ENCODE measurements at places on chromosomes 6 and 20. TPM values are rescaled to one million over a fixed set of nuclear protein-coding genes. Genes with fewer than 3 reads are reported as not detected.
A peak's percentile ranks its signal among the peaks of the same experiment; 100 is the strongest.

GRCh38 chr6:170253226-170253909 lies 37.5 kb downstream of the DLL1 start:
- DNase-seq = no peak

- DNase-seq = no peak
Observed at GRCh38 chr6:157860505-157860991, 37.5 kb downstream of the SNX9 start.

DNA sequence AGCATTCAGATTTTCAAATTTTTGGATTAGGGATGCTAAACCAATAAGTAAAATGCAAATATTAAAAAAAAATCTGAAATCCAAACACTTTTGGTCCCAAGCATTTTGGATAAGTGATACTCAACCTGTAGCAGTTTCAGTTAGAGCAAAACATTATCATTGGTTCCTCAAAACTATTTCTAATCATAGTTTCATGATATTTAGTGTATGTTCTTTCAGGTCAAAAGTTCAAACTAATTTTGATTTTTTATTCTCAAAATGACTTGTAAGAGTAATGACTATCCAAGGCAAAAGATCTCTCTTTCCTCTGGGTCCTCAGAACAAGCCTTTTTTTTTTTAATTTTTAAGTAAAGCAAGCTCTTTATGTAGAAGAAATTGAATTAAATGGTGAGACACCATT lies 64.0 kb upstream of the TFB1M start:
- no peak for DNase-seq

Gene LY86
- total RNA-seq = 0.63 TPM

- no peak for DNase-seq
Observed at GRCh38 chr6:99110029-99110428, 162.3 kb upstream of the FBXL4 start.

GRCh38 chr20:8055096-8055495 lies 35.5 kb upstream of the TMX4 start:
- DNase-seq = no peak

DNA sequence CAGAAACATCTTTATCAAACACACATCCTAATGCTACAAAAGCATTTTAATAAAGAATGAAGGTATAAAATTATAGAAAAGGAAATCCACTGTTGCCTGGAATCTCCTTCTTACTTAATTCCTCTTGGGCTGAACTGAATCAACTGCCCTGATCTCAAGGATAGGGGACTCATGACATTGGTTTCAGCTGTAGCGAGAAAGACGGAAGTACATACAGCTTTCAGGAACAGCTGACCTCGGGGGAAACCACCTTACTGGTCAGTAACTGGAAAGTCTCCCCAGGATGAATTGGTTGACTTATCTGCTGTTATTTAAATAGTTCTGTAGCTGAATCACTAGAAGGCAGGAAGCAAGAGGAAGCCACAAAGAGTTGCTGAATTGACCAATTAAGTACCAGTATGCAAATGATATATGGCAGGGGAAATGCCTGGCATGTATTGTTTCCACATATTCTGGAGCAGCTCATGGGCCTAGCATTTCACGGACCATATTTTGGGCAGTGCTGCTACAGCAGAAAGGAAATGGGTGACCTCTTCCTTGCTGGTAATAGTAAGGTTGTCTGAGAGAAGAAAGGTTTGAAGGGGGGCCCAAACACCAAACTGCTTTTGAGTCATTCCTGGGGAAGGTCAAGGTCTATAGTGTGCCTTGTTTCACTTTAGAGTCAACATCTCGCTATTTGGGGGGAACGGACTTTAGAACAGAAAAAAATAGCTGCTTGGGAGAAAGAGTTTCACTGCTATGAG lies 43.7 kb upstream of the MAP7 start:
- no peak for DNase-seq

Gene CAPN11
- 0.18 TPM for total RNA-seq

DNA sequence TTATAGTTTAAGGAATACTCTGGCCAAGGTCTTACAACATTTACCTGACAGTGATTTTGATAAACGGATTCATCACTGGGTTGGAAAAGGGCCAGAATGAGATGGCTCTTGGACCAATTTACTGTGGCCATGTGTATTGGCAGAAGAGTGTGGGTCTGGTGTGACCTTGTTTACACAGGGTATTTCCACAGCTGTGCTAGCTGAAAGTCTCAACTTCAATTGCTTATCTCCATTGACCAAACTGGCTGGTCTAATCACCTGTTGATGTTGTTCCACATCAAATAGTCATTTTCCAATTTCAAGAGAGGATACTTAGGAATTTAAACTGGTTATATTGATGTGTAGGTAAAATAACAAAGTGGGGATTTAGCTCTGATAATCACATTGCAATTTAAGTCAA lies 501.6 kb upstream of the MAP3K7 start:
- no peak for DNase-seq

DNA sequence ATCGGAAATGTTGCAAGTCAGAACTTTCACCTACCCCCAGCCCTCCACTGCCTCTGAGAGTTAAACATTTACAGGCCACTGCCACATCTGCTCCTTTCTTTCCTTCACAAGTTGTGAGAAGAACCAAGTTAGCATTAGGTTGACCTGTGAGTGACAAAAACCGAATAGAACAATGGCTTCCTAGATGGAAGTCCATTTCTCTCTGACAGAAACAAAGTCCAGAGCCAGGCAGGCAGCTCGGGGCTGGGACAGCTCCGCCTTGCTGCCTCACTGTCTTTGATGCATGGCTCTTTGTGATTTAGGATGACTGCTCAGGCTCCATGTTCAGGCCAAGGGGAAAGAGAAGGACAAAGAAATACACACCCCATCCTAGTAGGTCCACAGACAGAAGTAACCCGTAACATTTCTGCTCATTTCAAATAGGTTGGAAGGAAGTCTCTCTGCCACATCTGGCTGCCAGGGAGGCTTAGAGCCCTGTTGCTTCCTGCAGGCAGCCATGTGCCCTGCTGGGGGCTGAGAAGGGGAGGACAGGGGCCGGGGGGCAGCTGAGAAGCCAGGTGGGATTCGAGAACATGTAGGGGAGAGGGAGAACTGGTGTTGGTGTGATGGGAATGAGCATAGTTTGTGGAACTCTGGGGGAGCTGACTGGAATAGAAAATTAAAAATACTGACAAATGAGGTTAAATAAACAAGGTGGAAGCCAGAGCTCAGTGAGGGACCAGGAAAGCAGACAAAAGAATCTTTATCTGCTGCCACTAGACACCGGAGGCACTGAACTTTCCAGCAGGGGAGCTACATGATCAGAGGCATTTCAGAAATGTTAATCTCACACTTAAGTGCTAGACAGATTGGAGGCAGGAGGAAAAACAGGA lies 19.5 kb upstream of the IER3 start:
- peak; percentile 74 for DNase-seq

Gene SLC22A1
- total RNA-seq = 1,378 TPM

GRCh38 chr6:54632984-54633565 lies 213.5 kb upstream of the FAM83B start:
- no peak for DNase-seq

- DNase-seq = no peak
Observed at GRCh38 chr6:159714404-159714803, 12.9 kb upstream of the WTAP start.

Gene C6orf52
- 2.2 TPM for total RNA-seq

- DNase-seq = peak; percentile 65
Observed at GRCh38 chr6:101396548-101397173, 3.2 kb downstream of the GRIK2 start.

- DNase-seq = no peak
Observed at GRCh38 chr20:59835057-59835447, 98.4 kb downstream of the SYCP2 start.

GRCh38 chr6:25715794-25716193 lies 38.7 kb upstream of the SLC17A4 start:
- no peak for DNase-seq

Gene MYO6
- total RNA-seq = 15.3 TPM

GRCh38 chr20:21511485-21511849 lies 2.4 kb downstream of the NKX2-2 start:
- DNase-seq = no peak

GRCh38 chr20:17497821-17498580 lies 33.2 kb downstream of the BFSP1 start:
- no peak for DNase-seq

DNA sequence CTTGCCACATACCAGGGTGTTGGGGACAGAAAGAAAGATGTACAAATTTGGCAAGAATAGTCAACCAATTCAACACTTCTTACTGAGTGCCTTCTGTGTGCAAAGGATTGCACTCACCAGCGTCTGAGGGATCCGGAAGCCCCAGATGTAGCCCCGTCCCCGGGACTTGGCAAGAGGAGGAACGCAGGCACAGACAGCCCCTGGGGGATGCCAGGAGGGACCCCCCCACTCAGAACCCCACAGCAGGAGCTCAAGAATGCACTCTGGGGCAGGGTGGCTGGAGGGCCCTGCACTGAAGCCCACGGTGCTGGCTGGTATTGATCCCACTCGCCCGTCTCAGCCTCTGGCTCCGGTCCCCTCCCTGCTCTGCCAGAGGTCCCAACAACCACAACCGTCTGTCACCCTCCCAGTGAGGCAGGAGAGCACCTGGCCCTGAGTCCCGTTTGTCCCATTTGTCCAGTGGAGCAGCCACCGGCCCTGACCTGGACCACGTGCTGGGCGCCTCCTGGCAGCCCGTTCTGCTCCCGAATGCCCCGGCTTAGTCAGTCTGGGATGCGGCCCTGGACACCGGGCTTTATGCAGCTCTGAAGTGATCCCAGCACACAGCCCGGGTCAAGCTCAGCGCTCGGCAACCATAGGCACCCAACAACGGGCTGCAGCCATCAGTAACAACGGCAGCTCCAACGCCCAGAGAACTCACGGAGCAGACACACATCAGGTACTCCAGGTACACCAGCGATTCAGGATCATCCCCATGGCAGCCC lies 128.7 kb downstream of the DLL1 start:
- DNase-seq = no peak

Gene PDE7B
- total RNA-seq = 3.4 TPM

Gene MEP1A
- total RNA-seq = not detected

DNA sequence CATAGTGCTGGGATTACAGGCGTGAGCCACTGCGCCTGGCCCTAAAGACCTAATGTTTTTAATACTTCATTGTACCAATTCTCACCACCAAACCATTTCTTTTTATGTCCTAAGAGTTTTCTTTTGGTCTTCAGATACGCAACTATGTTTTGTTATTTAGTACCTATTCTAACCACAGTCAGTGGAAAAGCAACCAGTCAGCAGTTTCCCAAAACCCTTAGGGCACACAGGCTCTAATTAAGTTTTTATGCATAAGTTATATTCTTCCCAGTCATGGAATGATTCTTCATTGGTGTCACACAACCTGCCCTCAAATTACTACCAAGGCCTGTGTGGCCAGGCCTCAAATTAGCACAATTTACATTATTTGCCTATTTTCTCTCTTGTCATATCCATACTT lies 247.7 kb upstream of the KCNQ5 start:
- DNase-seq = no peak

GRCh38 chr6:41167173-41167963 lies 4.5 kb upstream of the TREM2 start:
- DNase-seq = peak; percentile 22

GRCh38 chr6:147459780-147460179 lies 48.7 kb upstream of the SAMD5 start:
- no peak for DNase-seq

DNA sequence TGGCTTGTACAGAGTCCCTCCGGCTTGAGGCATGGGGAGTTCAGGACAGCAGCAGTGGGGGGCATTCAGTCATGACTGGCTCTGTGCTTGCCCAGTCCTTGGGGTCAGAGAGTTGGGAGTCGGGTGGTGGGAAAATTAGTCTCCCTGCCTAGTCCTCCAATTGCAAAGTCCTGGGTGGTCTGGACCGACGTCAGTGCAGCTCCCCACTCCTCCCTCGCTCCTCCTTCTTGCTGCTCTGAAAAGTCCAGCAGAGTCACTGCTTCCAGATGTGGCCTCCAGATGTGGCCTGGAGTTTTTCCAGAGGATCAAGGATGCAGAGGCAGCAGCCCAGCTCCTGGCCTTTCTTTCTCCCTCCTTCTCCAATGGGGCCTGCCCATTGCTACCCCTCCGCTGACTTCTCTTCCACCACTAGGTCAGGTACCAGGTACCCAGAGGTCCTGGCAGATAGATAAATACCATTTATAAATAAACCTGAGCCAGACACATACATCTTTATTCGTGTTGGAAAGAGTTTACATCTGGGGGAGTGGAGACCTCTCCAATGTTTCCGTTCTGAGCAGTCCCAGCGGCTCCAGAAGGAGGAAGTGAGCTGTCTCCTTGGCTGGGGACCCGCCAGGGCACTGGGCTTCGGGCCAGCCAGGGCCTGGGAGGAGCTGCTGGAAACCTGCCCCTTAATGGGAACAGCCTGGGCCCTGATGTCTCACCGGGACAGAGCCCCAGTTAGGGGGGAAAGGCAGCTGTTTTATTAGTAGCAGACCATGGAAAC lies 49.0 kb upstream of the RNF24 start:
- peak; percentile 75 for DNase-seq

DNA sequence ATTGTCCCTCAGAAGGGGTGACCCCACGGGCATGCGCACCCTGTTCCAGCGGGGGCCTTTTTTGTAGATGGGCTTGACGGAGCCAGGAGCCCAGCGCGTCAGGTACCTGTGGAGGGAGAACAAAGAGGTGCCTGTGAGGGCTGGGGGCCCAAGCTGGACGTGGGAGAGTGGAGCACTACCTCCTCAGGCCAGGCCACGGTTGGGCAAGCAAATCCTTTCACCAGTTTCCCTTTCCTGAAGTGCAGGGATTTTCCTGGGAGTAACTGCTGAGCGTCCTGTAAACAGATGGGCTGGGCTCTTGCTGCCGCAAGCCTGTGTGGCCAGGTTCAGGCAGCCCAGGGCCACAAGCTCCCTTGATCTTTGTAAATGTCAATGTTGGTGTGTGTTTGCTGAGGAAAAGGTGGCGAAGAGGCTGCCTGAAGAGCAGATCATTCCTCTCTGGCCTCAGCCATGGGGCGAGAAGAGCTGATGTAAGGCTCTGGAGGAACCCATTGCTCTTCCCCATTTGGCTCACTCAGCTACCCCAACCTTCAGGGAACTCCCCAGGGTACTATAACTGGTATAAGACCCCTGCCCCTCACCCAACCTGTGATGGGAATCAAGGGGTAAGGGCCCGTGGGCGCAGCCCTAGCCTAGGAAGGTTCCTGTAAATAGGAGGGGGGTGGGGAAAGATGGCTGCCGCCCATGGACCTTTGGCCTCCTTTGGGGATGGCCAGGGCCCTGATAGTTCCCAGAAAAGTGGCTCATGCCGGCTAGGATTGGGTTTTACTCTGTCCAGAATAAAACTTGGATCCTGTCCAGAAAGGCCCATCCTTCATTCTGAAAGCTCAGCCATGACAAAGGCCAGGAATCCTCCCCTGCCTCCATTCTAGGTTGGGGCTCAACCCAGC lies 15.5 kb downstream of the MRPS18A start:
- no peak for DNase-seq

- DNase-seq = no peak
Observed at GRCh38 chr6:115456848-115457247, 603.8 kb downstream of the FRK start.

DNA sequence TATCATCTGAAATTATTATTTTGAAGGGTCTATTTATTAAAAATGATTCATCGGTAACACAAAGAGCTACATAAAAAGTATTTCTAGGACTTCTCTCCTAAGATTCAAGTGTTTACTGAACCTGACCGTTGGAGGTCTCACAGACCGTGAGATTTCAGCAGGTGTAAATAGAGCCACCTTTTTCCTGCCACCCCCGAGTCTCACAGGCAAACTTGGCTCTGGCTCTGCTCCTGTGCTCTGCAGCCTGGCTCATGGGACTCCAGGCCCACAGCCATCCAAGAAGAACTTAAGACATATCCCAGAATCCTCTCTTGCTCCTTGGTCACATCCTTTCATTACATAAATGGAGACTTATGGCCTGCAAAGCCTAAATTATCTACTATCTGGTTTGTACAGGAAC lies 67.8 kb upstream of the AGPAT4 start:
- no peak for DNase-seq

GRCh38 chr6:2623295-2623694 lies 127.4 kb downstream of the MYLK4 start:
- no peak for DNase-seq

Gene FAM83C
- total RNA-seq = not detected

Measured in left lobe of liver (tissue), 2 donors.